Midbrain (tissue), 1 donor: ENCODE measurements at places on chromosomes 13 and 19.

DNA sequence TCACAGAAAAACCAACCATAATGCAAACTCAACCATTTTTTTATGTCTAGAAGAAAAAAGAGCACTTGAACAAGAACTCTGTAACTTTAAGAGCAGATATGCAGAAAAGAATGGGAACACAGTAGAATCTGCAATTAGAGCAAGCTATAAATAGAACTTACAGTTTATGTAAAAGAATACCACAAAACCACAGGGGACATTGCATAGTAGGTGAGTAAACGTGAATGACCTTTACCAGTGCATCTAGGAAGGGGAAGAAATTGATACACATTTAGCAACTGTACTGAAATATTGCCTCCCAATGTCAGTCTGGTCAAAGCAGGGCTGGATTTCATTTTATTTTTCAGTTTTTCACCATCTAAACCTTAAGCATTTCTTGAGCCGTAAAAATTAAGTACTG is 242.2 kb upstream of the EDNRB start:
- DNase-seq, result no peak

DNA sequence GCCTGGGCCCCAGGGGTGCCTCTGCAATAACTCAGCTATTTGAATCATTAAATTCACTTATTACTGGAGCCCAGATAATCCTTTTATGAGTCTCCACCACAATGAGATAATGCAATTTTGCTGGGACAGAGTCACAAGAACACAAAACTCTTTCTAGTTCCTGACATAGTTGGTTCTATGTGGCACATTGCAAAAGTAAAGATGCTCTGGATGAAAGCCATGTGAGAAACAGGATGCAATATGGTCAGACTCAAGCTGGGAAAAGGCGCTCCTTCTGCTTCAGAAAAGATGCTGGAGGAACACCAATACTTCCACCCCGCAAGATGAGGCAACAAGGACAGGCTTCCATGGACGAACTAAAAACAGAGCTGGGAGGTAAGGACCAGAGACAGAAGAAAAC is 5.7 kb downstream of the ANKRD27 start:
- no peak for DNase-seq

DNA sequence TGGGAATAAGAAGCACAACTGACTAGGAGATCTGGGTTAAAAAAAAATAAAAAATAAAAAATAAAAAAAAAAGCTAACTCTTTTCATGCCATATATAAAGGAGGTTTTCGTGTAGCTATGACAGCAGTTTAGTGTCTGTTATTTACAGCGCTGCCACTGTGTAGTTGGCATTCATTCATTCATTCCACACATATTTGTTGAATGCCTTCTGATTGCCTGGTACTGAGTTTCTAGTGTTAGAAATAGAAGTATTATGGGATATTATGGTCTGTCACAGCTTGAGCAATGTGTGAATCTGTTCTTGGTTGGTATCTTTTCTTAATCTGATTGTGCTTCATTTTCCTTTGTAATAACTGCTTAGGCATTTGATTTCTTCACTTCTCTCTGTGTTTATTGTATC is 237.4 kb downstream of the NBEA start:
- no peak for DNase-seq

DNA sequence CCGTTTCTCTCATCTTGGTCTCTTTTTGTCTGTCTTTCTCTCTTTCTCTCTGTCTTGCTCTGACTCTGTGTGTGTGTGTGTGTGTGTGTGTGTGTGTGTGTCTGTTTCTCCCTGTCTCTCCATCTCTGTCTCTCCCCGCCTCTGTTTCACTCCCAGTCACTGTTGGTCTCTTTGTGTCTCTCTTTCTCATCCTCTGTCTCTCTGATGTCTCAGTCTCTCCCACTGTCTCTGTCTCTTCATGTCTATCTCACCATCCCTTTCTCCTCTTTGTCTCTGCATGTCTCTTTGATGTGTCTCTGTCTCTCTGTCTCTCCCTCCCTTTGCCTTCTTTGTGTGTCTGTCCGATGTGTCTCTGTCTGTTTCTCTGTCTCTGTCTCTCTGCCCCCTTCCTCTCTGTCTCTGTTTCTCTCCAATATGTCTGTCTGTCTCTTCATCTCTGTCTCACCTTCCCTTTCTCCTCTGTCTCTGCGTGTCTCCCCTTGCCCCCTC is 2.5 kb downstream of the NFIC start:
- no peak for DNase-seq

GRCh38 chr13:80605011-80605410 is 264.1 kb upstream of the SPRY2 start:
- DNase-seq, result no peak

DNA sequence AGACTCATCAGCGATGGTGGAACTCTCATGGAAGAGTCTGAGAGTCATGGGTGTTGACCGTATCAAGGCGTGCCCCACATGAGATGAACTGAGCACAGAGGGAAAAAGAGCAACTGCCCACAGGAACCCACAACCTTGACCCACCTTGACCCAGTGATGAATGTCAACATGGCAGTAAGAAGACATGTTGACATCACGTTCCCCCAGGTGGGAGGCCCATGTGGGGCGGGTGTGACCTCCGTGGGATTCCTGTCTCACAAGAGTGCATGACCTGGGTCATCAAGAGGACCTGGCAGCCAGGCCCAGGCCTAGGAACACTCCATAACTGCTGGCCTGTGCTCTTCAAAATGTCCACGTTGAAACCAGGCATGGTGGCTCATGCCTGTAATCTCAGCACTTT is 45.8 kb downstream of the EPS15L1 start:
- DNase-seq, result no peak

GRCh38 chr13:110449219-110450015 is 112.1 kb downstream of the RAB20 start:
- DNase-seq, result no peak

DNA sequence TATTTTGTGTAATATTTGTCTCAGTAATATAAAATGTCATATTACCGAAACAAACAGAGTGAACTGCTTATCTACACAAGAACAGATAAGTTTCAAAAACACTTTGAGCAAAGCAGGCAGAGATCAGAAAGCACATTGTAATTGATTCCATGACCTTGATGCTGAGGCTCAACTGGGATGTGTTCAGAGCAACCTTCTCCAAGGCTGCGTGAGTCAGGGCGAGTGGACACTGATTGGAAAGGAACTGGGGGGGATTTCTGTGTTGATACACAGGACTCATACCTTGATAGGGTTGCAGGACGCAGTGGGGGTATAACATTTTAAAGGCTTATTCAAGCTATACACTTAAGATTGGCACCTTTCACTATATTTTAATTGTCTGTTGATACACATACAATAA is 1136.3 kb downstream of the UQCRFS1 start:
- DNase-seq, result no peak

DNA sequence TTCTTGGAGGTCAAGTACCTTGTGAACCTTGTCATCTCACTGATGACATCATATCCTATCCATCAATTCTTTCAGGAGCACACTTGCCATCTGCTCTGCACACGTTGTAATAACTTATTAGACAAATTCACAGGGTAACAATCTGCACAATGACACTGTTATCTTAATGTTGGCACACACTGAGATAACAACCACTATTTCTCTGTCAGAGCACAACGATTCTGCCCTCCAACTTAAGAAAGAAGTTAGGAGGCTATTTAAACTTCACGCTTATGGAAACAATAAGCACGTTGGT is 351.3 kb downstream of the DACH1 start:
- DNase-seq, result no peak

- DNase-seq, result no peak
These were observed 220.3 kb downstream of the KLF12 start for GRCh38 chr13:73913751-73914518.

DNA sequence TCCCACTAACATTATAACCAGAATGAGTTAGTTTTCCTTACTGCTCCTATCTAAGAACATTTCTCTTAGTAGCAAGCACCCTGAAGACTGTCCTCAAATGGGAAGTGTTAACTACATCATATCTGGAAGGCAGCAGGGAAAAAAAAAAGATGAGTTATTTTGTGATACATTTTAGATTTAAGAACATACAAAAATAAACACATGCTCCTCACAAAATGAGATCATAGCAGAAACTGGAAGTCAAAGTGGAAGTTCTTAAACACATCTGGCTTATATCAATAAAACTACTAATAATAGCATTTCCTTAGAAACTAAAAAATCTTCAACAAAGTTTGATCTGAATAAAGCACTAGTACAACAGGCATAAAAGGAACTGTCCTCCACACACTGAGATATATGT is 70.4 kb downstream of the SLITRK6 start:
- no peak for DNase-seq

DNA sequence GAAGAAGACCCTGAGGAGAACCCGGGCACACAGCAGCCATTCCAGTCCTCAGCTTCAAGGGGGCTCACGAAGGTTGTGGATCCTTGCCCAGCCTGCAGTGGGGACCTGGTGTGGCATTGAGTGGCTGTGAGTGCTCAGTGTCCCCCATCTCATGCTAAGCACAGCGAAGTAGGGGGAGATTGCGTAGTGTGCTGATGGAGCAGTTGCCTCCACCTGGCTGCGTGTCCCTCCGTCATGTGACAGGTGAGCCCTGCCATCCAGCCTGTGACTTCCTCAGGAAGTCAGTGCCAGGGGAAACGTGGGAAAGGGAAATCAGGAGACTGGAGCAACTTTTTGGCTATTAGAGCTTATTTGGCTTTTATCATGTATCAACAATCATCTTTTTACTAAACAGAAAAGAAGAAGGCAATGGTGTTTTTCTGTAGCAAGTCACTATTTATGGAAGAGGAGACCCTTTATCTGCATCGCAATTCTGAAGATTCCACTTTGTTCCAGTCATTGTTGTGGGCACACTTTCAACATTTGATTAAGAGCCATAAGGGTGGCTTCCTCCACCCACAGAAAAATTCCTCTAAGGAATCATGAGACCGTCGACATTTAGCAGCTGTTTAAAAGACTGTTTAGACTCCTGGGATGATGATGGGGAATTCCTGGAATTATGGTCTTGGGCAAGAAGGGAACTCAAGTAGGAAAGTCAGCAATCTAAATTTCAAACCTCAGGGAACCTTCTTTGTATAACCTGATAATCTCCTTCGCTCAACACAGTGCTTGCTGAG is 126.8 kb upstream of the SPATA13 start:
- no peak for DNase-seq

DNA sequence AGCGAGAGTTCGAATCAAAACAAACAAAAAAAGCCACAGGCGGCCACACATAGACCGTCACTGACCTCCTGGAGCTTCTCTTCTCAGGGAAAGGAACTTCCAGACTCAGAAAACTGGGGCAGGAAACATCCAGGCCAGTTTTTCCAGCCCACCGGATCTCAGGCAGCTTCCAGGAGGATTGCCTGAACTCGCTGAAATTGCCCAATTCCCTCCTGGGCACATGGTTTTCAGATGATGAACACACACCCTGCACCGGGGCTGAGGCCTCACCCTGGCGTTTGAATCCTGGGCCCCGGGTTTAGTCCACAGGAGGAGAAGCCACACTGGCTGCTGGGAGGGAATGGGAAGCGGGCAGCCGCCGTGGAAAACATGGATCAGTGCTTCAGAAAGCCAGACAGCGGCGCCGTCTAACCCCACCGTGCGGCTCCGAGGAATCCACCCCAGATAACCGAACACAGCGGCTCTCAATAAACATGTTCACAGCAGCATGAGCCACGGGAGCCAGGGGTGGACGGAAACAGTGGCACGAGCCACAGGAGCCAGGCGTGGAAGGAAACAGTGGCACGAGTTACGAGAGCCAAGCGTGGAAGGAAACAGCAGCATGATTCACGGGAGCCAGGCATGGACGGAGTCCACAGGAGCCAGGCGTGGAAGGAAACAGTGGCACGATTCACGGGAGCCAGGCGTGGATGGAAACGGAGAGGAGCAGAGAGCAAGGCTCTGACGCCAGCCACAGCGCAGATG is 18.2 kb upstream of the PTBP1 start:
- DNase-seq, result no peak

GRCh38 chr13:46613409-46614049 is 60.6 kb downstream of the LRCH1 start:
- DNase-seq, result no peak

DNA sequence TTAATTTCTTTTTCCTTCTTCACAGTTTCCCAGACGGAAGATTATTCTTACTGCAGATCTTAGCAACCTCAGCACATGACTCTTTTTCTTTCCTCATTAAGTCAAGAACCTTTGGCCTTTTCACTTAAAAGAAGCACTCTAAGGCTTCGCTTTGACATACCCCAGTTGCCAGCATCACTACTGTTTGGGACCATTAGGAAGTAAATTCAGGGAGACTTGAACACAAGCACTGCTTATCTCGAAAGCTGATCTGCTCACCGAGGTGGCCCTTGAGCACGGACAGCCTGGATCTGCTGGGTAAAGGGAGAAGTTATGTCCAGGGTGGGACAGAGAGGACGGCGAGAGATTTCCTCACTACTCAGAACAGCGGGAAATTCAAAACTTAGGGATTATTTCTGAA is 151.4 kb upstream of the RNF113B start:
- DNase-seq, result no peak

DNA sequence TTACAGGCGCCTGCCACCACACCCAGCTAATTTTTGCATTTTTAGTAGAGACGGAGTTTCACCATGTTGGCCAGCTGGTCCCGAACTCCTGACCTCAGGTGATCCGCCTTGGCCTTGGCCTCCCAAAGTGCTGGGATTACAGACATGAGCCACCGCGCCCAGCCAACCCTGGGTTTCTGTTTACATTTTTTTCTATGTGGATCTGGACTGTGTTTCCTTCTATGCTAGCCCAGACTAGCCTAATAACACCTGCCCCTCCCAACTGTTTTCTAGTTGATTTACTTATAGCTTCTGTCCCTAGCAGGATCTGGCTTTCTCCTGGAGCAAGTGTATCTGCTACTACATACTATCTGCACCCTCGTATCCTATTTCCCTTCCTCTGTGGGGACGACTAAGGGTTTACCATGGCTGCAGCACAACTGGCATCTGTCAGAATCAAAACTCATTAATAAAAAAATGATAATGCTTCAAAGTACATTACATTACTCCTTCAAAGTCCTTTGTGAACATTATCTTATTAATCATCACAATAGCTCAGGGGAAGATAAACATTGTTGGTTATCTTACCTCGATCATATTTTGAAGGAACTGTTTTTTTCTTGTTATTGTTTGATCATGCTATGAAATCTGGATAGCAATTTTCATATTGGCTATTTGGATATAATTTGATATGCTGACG is 228.3 kb downstream of the KLF5 start:
- DNase-seq, result no peak
